ENCODE measurements at places on chromosomes 2 and 18.

GRCh38 chr18:72727038-72727655 lies 140.6 kb downstream of the NETO1 start:
- DNase-seq, result peak; percentile 77

- DNase-seq, result peak; percentile 87
These were observed 10.2 kb downstream of the ZBTB14 start for GRCh38 chr18:5285326-5285725.

- DNase-seq, result peak; percentile 79
These were observed 121.5 kb upstream of the LTBP1 start for GRCh38 chr2:32825291-32825712.

DNA sequence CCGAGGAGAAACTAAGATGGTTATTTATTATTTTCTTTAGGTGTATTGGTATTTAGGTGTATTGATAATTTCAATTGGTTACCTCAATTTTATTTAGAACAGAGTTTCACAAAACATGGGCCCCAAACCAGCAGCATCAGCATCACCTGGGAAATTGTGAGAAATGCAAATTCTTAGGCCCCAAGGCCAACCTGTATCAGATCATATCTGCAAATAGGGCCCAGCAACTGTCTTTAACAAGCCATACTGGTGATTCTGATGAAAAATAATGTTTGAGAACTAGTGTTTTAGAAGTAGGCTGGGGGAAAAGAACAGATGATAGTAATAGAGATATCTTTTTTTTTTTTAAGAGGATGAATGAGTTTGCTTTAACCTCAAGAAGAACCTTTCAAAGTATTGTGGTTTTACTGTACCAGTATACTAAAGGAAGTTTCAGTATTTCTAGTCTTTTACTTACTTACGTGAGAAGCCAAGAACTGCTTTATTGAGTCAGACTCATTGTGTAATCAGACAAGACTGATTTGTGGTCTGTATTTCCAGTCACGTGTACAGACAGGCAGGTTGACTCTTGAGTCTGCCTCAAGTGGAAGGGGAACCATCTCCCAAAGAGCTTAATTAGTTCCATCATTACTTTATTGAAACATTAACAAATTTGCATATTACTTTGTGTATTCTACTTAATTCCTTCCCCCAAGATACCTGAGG lies 60.4 kb upstream of the GAREM1 start:
- no peak for DNase-seq

GRCh38 chr2:200351815-200352214 lies 45.3 kb downstream of the SPATS2L start:
- peak; percentile 47 for DNase-seq

All from tongue (tissue), 3 donors.